Neural progenitor cell (in vitro differentiated cells): ENCODE measurements at places on chromosomes 6 and 20.

DNA sequence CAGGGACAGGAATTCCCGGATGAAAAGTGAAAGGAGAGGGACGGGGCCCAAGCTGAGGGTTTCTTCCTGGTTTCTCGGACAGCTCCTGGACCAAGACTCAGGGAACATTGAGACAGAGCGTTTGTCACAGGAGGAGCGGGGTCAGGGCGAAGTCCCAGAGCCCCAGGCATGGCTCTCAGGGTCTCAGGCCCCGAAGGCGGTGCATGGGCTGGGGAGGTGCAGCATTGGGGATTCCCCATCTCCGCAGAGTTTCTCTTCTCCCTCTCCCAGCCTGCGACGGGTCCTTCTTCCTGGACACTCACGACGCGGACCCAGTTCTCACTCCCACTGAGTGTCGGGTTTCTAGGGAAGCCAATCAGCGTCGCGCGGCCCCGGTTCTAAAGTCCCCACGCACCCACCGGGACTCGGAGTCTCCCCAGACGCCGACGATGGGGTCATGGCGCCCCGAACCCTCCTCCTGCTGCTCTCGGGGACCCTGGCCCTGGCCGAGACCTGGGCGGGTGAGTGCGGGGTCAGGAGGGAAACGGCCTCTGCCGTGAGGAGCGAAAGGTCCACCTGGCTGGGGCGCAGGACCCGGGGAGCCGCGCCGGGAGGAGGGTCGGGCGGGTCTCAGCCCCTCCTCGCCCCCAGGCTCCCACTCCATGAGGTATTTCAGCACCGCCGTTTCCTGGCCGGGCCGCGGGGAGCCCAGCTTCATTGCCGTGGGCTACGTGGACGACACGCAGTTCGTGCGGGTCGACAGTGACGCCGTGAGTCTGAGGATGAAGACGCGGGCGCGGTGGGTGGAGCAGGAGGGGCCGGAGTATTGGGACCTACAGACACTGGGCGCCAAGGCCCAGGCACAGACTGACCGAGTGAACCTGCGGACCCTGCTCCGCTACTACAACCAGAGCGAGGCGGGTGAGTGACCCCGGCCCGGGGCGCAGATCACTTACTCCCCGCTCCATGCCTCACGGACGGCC, 54.6 kb upstream of the POLR1H start:
- peak; percentile 46 for DNase-seq

- DNase-seq, result no peak
Measured at GRCh38 chr6:26123675-26123946, 36.4 kb downstream of the HFE start.

DNA sequence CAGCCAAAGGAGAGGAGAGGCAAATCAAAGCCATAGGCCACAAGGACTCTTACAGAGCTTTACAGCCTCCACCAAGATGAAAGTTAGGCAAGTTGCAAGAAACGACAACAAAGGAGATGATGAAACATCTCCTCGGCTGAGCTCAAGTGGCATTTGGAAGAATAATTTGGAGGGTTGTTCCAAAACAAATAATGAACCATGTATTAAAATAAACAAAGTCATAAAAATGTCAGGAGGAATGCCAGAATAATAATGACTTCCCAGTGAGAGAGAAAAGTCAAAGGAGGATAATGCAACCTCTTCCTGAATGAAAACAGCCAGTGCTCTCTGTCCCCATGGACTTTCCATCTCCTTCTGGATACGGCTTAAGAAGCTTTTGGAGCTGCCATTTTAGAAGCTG, 371.4 kb upstream of the ID4 start:
- no peak for DNase-seq

- DNase-seq, result no peak
Measured at GRCh38 chr20:63291811-63292210, 1.2 kb upstream of the COL20A1 start.

DNA sequence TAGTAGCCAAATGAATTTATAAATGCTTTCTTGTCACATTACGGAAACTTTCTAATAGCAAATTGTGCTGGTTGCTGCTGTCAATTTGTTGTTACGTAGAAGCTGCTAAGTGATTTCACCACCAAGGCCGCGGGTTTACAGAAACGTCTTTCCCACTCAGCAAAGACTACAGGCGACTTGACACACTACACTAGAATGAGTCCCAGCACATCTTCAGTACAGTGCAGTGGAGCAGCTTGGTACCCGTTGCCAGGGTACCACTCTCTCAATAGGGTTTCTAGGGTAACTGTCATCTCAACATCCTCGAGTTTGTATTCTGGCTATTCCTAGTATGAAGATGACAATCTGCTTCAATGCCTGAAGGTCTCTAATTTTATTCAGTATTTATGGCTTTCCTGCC, 22.7 kb upstream of the ZDHHC14 start:
- DNase-seq, result no peak

DNA sequence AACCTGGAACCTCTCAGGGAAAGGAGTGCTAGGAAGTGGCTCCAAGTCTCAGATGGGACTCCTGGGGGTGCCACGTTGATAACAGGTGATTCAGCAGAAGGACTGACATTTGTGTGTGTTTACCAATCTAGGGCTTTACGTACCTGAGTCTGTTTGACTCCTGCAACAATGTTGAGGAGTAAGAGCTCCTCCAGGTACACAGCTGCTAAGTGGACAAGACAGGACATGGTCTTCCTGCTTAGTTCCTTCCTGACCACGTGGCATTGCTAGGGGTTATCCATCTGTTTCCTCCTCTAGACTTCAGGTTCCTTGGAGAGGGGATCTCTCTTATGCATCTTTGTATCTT, 164.5 kb upstream of the SLC24A3 start:
- DNase-seq, result no peak

DNA sequence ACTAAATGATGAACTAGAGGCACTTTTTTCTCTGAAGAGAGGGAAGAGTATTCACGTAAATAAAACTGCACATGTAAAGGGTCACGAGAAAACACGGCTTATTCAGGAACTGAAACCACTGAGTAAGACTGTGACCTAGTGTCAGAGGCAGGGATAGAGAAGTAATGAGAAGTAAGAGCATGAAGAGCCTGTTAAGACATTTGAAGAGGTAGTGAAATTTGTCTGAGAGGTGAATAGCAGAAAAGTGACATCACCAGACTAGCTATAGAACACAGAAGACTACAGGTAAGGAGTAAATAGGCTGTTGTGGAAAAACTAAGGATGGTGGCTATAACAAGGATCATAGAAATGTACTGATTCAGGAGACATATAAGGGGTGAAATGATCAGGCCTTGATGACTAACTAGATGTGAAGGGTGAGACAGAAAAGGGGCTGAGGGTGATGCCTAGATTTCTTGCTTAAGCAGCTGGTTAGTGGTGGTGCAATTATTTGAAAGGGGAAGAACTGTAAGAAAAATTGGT, 76.8 kb downstream of the REV3L start:
- DNase-seq, result no peak

- no peak for DNase-seq
Measured at GRCh38 chr20:41392295-41392694, 25.7 kb upstream of the EMILIN3 start.

GRCh38 chr6:154954347-154954746, 40.8 kb upstream of the TIAM2 start:
- no peak for DNase-seq

DNA sequence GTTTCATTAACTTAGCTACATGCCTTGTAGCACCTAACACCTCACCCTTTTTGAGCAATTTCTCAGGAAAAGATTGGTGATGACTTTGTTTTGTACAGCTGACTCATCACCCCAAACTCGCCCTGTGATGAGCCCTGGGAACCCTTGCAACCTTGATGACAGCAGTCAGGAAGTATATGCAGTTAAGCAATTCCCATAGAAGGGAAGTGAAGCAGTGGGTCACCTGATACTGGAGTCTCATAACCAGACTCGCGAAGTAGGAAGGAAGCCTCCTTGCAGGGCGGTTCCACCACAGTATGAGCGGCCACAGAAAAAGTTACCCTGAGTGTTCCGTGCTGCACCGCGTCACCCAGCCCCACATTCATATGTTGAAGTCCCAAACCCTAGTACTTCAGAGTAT, 82.0 kb upstream of the EDN1 start:
- no peak for DNase-seq

DNA sequence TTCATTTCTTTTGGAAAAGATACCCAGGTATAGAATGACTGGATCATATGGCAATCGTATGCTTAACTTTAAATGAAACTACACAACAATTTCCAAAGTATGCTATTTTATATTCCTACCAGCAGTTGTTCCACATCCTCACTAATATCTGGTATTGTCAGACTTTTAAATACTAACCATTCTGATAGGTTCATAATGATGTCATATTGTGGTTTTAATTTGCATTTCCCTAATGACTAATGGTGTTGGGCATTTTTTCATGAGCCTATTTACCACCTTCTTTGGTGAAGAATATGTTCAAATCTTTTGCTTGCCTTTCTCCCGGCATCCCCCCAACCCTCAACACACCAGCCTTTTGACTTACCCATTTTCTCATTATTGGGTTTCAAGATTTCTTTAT, 96.2 kb upstream of the HMGN3 start:
- DNase-seq, result no peak

- no peak for DNase-seq
Measured at GRCh38 chr20:22515264-22515663, 69.1 kb downstream of the FOXA2 start.

DNA sequence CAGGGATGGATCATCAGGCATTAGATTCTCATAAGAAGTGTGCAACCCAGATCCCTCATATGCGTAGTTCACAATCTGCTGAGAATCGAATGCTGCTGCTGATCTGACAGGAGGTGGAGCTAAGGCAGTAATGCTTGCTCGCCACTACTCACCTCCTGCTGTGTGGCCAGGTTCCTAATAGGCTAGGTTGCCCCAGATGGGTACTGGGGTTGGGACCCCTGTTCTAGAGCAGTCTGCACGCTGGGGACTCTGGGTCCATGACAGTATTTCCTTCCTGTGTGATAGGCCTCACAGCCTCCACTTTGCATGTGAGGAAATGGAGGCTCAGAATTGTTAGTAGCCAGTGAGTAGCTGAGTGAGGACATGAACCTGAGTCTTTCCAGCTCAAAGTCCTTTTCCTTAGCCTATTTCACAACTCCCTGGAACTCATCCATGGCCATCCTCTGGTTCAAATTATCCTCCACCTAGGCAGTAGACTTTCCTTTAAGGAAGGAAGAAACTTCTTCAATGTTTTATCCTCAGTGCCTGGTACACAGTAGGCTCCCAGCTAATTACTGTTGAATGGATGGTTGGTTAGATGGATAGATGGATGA, 117.2 kb downstream of the SYCP2 start:
- DNase-seq, result no peak

DNA sequence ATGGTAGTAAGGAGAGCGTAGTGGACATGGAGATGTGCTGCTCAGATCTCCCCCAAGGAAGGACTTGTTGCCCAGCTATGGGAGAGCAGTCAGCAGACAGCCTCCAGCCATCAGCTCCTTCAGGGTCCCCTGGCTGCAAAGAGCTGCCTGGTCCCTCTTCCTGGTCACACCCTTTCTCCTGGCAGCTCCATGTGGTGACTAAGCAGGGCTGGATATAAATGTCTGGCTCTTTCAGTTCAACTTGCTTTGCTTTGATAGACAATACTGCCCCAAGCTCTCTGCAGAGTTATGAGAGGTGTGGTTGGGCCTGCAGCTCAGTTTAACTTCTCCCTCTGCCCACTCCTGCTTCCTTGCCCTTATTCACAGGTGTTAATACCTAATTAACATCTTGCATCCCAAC, 64.1 kb upstream of the DDR1 start:
- DNase-seq, result no peak

- DNase-seq, result no peak
Measured at GRCh38 chr6:158789115-158789917, 29.9 kb downstream of the EZR start.

GRCh38 chr20:56552911-56553629, 20.0 kb downstream of the FAM209B start:
- no peak for DNase-seq

DNA sequence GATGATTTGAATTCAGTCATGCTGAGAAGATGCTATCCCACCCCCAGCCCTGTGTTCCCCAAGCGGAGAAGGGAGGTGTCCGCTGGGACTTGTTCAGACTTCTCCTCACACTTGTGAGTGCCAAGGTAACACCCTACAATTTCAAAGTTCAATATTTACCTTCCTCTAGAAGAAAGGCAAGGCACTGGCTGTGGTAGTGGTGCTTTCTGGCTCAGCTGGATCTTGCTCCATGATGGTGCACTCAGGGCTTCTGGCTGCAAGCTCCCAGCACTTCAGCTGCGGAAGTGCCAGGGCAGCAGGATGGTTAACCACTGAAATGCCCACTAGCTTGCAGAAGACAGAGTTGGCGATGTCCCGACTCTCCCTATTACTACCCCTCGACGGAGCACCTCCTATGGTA, 135.4 kb downstream of the MTFR2 start:
- no peak for DNase-seq

GRCh38 chr20:13546497-13547131, 92.1 kb downstream of the TASP1 start:
- peak; percentile 86 for DNase-seq

DNA sequence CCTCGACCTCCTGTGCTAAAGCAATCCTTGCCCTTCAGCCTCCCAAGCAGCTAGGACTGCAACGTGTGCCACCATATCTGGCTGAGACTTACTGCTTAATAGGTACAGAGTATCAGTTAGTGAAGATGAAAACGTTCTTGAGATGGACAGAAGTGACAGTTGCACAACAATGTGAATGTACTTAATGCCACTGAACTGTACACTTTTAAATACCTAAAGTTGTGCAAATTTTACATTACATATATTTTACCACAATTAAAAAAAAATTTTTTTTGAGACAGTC, 25.9 kb downstream of the NUDT3 start:
- DNase-seq, result no peak

DNA sequence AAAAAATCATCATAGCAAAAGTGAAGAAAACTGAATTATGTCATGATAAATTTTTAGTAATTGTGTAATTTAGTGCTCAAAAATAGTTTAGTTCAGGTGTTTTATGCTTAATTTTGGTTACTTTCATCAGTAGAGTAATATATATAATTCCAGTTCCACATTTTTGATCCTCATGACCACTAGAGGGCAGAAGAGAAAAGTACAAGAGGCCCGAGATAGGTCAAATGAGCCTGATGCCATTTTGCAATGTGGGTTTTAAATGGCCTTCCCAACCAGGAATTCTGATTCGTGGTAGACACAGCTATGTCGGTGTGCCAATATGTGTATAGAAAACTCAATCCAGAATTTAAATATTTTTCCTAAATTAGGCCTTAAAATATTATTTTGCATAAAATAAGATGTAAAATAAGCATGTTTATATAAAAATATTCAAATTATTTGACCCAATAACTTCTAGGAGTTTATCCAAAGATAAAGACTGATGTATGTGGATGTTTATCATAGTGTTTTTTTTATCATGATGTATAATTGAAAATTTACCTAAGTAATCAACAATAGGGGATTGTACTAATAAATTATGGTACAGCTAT, 159.7 kb upstream of the RPS6KA2 start:
- peak; percentile 82 for DNase-seq

- DNase-seq, result peak; percentile 19
Measured at GRCh38 chr6:71298459-71298858, 9.8 kb downstream of the OGFRL1 start.
